ENCODE measurements at places on chromosomes 2 and 18. TPM values are rescaled to one million over a fixed set of nuclear protein-coding genes. Genes with fewer than 3 reads are reported as not detected.

DNA sequence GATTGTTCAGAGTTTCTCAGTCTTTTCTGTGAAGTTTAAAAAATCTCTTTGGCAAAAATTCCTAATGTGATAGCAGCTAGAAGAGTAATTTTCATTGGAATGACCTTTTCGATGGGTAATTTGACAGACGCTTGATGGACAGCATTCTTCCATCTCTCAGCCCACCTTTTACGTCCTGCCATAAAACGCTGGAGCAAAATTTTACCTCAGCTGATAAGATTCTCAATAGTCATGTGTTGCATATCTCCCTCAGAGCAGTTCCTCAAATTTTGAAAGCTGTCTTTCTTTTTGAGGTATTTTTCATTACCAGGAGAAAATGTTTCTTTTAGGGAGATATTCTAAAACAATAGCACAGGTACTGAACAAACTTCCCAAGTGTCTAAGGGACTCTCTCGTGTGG lies 441.4 kb downstream of the PARD3B start:
- no peak overlapping the region for H3K4me3 ChIP-seq
- peaks cover 15% of the 10 kb centered on the region for H3K4me1 ChIP-seq
- no peaks in the 10 kb centered on the region for H3K27me3 ChIP-seq
- no peak overlapping the region for H3K27ac ChIP-seq
- no peak for DNase-seq

DNA sequence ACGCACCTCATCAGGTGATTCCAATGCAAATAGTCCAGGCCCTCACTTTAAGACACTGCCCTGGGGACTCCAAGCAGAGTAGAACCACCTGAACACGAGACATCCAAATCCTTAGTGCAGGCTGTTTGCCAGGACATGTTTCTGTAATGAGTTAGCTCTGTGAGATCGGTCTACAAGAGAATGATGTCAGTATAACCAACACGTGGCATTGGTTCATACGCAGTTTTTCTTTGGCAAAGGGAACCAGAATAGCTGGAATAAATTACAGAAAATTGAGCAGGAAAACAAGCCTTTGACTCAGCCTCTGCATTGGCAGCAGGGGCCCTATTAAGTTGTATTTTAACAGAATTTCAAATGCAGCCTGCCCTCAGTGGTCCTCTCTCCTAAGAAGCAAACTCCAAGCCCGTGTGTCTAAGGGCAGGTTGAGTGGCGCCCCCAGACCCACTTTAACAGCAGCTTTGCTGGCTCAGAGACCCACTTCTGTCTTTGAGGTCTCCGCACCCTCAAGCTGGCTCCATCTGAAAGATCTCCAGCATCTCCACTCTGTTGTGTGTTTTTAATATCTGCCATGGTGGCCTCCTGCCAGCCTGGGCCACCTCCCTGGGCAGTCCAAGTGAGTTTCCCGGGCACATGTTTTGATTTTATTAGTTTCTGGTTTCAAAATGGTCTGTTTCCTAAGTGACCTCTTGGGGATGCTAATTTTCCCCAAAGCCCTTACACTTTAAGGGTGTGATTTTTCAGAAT lies 61.3 kb downstream of the ALPK2 start:
- DNase-seq, result no peak
- H3K4me1 ChIP-seq, result peaks cover 8% of the 10 kb centered on the region
- no peak overlapping the region for H3K27ac ChIP-seq
- no peaks in the 10 kb centered on the region for H3K27me3 ChIP-seq
- no peak overlapping the region for H3K4me3 ChIP-seq
- H3K36me3 ChIP-seq, result no peaks in the 10 kb centered on the region

- no peaks in the 10 kb centered on the region for H3K27me3 ChIP-seq
- H3K4me3 ChIP-seq, result no peak overlapping the region
- H3K4me1 ChIP-seq, result peaks cover 28% of the 10 kb centered on the region
- DNase-seq, result no peak
These were observed 129.3 kb downstream of the FAM210A start for GRCh38 chr18:13597068-13597467.

DNA sequence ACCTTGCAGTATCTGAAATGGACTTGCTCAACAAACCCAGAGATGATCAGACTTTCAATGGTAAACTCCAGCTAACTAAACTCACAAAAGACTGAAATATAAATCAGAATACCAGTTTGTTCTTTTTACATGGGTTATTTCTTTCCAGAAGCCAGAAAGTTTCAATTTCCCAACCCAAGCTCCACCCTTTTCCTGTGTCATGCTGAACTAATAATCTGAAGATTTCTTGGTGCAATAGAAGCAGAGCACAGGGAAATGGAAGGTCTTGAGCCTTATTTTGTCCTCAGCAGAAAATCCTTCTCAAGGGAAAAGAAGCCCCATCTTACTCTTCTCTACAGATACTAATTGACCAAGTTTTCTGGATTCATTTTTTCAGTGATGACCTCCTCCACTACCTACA lies 93.3 kb upstream of the PAPOLG start:
- peaks cover 11% of the 10 kb centered on the region for H3K27me3 ChIP-seq
- no peak for DNase-seq
- H3K27ac ChIP-seq, result no peak overlapping the region
- H3K4me3 ChIP-seq, result no peak overlapping the region
- H3K4me1 ChIP-seq, result peaks cover 14% of the 10 kb centered on the region
- no peaks in the 10 kb centered on the region for H3K36me3 ChIP-seq

GRCh38 chr18:2956056-2956455 lies 56.9 kb downstream of the LPIN2 start:
- no peak for DNase-seq
- H3K27me3 ChIP-seq, result no peaks in the 10 kb centered on the region
- H3K27ac ChIP-seq, result peak overlapping the region; percentile 88
- peak overlapping the region; percentile 70 for H3K4me3 ChIP-seq
- peaks cover 73% of the 10 kb centered on the region for H3K36me3 ChIP-seq

- H3K27me3 ChIP-seq, result peaks cover 2% of the 10 kb centered on the region
- H3K36me3 ChIP-seq, result no peaks in the 10 kb centered on the region
These were observed 116.7 kb downstream of the TWIST2 start for GRCh38 chr2:238964544-238965067.

- no peak overlapping the region for H3K27ac ChIP-seq
- H3K4me1 ChIP-seq, result no peaks in the 10 kb centered on the region
- H3K27me3 ChIP-seq, result no peaks in the 10 kb centered on the region
- H3K4me3 ChIP-seq, result no peak overlapping the region
These were observed 12.6 kb downstream of the LDLRAD4 start for GRCh38 chr18:13231151-13231550.

DNA sequence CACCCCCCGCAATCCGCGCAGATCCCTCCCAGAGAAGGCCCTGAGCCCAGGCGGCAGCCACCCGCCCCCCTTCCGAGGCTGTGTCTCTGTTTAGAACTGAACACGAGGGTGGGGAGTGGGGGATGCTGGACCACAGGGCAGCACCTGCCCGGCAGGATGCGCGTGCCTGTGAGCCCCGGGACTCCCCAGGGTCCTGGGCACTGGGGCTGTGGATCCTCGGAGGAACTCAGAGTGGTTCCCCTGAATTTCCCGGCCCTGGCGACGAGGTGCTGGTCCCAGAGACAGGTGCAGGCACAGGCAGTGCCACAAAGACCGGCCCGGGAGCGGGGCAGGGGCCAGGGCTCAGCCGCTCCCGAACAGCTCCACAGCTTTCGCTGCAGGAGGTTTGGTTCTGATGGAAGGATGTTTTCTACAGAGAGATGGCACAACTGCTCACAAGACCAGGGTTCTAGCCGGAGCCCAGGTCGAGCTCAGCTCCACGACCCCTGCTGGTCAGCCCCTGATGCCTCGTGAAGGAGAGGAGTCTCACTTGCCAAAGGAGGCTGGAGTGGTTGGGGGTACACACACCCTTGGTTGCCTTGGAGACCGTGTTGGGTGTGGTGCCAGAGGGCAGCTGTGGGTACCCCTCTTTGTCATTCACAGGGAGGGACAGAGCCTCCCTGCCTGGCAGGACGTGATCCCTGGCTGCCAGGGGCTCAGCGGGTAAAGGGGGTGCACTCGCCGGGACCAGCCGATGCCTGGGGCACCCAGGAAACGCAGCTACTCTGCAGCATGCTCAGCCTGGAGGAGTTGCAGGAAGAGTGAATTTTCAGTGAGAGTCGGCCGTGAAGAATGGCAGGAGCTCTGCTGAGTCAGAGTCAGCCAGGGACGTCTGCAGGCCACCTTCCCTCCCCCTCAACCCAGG lies 4.4 kb upstream of the NEU4 start:
- H3K4me3 ChIP-seq, result peak overlapping the region; percentile 68
- DNase-seq, result peak; percentile 46
- H3K27me3 ChIP-seq, result peaks cover 3% of the 10 kb centered on the region
- H3K36me3 ChIP-seq, result no peaks in the 10 kb centered on the region
- peak overlapping the region; percentile 60 for H3K27ac ChIP-seq

DNA sequence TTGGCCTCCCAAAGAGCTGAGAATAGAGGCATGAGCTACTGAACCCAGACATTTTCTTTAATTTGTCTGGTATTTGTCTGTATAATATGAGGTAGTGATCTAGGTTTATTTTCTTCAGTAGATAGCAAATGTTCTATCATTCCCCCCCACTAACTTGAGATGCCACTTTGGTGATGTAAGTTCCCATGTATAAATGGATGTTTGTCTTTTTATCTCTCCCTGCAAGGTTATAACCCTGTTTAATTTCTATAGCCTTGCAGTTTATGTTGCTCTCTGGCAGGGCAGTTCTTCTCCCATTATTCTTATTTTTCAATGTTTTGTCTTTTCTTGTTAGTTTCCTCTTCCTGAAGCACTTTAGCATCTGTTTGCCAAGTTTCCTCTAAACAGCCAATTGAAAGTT lies 39.1 kb upstream of the MAP4K4 start:
- H3K4me3 ChIP-seq, result no peak overlapping the region
- no peak for DNase-seq
- H3K4me1 ChIP-seq, result no peaks in the 10 kb centered on the region
- H3K27ac ChIP-seq, result no peak overlapping the region

GRCh38 chr18:63922049-63922448 lies 14.3 kb downstream of the SERPINB10 start:
- H3K4me1 ChIP-seq, result no peaks in the 10 kb centered on the region
- no peaks in the 10 kb centered on the region for H3K36me3 ChIP-seq
- H3K27ac ChIP-seq, result no peak overlapping the region
- no peak for DNase-seq

DNA sequence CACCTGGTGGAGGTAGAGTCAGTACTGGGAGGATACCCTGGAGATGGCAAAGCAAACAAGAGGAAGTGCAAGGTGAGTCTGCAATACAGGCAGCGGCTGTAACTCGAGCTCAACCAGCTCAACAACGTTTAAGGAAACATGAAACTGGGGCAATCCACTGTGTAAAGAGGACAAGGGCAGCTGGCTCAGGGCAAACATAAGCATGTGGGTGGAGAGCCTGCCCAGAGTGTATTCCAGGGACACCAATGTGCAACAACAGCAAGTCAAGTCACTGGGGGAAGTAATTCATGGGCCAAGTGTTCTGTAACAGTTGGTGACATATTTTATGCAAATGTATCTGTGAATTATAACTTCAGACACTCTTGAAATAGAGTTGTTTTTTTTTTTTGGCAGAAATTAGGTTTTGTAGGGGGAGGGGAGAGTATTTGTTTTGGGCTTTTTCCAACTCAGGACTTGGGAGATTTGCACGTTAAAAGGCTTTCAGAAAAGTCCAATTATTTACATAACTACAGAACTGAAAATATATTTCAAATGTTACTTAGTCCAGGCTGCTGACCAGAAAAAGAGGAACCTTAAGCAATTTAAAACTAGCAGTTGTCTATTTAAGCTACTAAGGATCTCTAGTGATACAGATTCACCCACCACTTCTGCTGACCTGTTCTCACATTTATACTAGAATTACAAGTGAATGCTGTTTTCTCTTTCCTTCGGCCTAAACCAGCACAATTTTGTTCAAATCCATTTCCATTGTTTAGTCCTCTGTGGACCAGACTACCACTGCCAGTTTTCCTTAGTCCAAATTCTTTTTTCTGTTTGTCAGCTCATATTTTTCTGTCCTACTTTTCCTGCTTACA lies 18.6 kb downstream of the NRXN1 start:
- no peak overlapping the region for H3K4me3 ChIP-seq
- H3K27me3 ChIP-seq, result no peaks in the 10 kb centered on the region
- no peak for DNase-seq
- no peaks in the 10 kb centered on the region for H3K36me3 ChIP-seq

DNA sequence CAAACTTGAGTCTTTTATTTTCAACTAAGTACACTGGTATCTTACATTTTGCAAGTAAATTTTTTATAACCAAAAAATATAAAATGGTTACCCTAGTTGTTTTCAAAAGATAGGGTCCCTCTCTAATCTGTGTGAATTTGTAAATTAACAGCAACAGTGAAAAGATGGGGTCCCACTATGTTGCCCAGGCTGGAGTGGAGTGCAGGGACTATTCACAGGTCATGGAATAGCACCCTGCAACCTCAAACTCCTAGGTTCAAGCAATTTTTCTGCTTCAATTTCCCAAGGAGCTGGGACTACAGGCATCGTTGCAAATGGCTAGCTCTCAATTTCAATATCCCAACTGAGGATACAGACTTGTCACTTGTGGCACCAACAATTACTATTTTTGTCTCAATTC lies 12.1 kb downstream of the CCT4 start:
- no peaks in the 10 kb centered on the region for H3K4me1 ChIP-seq
- no peaks in the 10 kb centered on the region for H3K27me3 ChIP-seq
- no peak for DNase-seq
- no peak overlapping the region for H3K27ac ChIP-seq
- H3K4me3 ChIP-seq, result no peak overlapping the region

DNA sequence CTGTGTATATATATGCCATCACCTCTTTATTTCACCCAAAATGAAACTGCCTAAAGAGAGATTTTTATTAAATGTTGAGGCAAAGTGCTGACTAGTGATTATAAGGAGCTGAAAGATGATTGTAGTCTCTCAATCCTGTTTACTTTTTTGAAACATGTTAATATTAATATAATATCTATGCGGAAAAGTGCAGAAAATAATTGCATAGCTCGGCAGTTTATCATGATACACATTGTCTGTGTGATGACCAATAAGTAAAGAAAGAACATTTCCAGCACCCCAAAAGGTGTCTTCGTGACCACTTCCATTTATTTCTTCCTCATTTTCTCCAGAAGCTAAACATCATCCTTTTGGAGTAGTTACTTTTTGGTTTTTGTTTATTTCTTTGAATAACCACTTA lies 99.0 kb downstream of the BIRC6 start:
- H3K27ac ChIP-seq, result no peak overlapping the region
- no peak overlapping the region for H3K4me3 ChIP-seq
- H3K27me3 ChIP-seq, result no peaks in the 10 kb centered on the region

GRCh38 chr2:157290525-157290924 lies 33.0 kb downstream of the GALNT5 start:
- no peak for DNase-seq
- H3K4me3 ChIP-seq, result no peak overlapping the region
- H3K27ac ChIP-seq, result no peak overlapping the region
- peaks cover 8% of the 10 kb centered on the region for H3K4me1 ChIP-seq

- H3K27me3 ChIP-seq, result no peaks in the 10 kb centered on the region
- no peak overlapping the region for H3K27ac ChIP-seq
These were observed 513.8 kb downstream of the ZEB2 start for GRCh38 chr2:144006139-144006538.

GRCh38 chr2:185127412-185127811 lies 529.1 kb downstream of the ZNF804A start:
- H3K4me3 ChIP-seq, result no peak overlapping the region
- no peaks in the 10 kb centered on the region for H3K4me1 ChIP-seq
- no peaks in the 10 kb centered on the region for H3K36me3 ChIP-seq
- H3K27me3 ChIP-seq, result no peaks in the 10 kb centered on the region
- no peak overlapping the region for H3K27ac ChIP-seq
- no peak for DNase-seq

EGR4 gene
- not detected for total RNA-seq

CPSF3 gene
- total RNA-seq, result 55.2 TPM

CCDC93 gene
- total RNA-seq, result 31.7 TPM

CYP26B1 gene
- not detected for total RNA-seq

EMX1 gene
- total RNA-seq, result not detected

CYP27A1 gene
- total RNA-seq, result not detected

PPP1R1C gene
- not detected for total RNA-seq

RFX8 gene
- total RNA-seq, result 2.8 TPM

DSC2 gene
- not detected for total RNA-seq

NOL4 gene
- not detected for total RNA-seq

CCDC74A gene
- total RNA-seq, result 10.0 TPM
